ENCODE measurements at places on chromosomes 3 and 15.

- peak; percentile 86 for DNase-seq
These were observed 37.8 kb upstream of the BCL6 start for GRCh38 chr3:187783098-187783497.

DNA sequence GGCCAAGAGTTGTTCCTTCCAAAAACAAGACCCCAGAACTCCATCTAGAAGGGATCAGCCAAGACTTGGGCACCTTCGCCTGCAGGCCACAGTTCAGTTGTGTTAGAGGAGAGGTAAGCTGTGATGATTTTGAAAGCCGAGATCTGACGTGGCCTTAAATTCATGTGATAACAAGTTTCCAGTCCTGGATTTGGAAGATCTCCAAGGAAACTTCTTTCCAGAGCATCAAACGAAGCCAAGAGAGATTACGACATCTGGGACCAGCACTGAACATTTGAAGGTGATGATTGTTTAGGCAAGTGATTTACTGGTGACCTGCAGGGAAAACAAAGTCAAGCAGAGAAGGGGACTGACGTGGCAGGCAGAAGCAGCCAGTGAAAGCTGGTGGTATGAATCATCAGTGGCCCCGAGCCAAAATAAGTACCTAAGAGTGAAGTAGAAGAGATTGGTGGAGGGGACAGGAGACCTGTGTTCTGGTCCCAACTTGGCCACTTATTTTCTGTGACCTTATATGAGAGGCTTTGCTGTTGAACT is 339.0 kb upstream of the PROK2 start:
- DNase-seq, result peak; percentile 72

- DNase-seq, result no peak
These were observed 2.1 kb downstream of the RHOV start for GRCh38 chr15:40871749-40872617.

DNA sequence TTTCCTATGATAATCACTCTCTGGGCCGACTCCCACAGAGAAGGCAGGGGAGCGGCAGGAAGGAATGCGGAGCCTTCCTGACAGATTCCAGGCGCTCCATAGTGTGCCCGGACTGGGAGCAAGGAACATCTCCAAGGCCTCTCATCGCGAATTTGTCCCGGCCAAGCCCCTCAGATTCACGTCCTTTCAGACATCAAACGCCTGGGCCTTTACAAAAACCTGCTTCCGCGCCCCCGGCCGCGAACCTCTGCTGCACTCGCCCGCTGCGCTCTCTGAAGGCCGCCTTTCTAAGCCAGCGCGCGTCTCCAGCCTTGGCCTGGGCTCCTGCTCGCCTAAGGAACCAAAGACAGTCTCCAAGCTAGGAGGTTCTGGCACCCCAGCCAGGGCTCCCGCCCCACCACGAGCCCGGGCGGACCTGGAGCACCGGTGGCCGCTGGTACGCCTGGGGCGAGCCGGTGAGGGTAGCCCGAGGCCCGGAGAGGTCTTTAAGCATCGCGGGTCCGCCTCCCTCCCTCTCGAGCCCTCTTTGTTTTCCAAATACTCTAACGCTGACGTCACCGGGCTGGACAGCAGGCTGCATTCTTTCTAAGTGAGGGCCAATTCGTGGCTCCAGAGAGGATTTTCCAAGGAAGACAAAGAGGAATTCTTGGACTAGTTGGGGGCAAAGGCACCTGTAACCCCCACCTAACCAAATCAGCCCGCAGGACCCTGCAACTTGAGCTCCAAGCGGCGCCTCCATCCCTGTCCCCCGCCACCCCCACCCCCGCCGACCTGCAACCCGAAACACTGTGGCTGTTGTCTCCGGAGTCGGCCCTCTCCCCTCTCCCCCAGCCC is 759 bp downstream of the AMOTL2 start:
- peak; percentile 76 for DNase-seq

DNA sequence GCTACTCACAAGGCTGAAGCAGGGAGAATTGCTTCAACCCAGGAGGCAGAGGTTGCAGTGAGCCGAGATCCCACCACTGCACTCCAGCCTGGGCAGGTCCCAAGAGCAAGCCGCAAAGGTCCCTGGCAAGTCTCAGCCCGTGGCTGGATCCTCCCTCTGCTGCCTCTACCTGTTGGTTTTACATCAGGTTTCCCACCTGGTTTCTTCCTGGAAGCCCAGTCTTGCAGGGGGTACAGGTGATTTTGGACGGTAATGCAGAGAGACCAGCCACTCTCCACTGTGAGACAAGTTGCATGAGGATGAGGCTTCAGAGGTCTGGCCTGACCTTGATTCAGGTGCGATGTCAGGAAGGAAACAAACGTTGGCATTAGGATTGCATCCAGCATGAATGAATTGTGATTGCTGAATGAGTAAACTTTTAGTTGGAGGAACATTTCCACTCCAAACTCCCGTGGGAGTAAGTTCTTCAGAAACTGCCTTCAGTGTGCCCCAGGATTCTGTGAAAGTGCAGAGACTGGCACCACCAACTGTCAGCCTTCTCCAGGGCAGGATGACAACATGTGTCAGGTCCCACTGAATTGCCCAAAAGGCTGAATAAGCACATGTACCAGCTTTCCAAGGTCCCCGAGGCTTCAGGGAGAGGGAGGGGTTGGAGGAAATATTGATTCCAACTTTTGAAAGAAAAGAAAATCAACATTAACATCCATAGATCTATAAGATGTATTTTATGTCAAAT is 189.4 kb downstream of the TJP1 start:
- no peak for DNase-seq
